Non-pigmented ciliary epithelial cell (primary cell): ENCODE measurements at places on chromosomes 11 and 22.

DNA sequence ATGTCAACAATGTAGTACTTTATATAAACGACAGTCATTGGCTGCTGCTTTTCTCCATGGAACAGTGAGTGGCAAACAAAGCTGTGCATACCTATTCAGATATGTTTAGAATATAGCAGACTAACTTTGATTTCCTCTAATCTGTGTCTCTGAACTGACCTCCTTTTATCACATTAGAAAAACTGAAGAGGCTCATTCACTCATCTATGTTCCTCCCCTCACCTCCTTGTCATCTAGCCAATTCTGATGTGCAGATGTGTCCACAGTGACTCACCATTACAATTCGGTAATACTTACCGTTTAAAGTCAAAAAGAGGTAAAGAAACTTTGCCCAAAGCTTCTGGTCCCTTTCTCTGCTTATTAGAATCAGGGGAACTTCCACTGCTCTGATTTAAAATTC is 51.5 kb upstream of the RPS13 start:
- DNase-seq = no peak

DNA sequence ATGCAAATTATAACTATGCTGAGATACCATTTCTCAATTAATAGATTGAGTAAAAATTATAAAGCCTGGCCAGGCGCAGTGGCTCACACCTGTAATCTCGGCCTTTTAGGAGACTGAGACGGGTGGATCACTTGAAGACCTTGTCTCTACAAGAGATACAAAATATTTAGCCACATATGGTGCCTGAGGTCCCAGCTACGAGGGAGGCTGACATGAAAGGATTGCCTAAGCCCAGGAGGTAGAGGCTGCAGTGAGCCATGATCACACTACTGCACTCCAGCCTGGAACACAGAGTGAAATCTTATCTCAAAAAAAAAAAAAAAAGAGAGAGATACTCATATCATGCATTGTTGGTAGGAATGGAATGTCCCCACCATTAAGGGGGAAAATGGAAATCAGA is 142.4 kb downstream of the RCN1 start:
- no peak for DNase-seq

DNA sequence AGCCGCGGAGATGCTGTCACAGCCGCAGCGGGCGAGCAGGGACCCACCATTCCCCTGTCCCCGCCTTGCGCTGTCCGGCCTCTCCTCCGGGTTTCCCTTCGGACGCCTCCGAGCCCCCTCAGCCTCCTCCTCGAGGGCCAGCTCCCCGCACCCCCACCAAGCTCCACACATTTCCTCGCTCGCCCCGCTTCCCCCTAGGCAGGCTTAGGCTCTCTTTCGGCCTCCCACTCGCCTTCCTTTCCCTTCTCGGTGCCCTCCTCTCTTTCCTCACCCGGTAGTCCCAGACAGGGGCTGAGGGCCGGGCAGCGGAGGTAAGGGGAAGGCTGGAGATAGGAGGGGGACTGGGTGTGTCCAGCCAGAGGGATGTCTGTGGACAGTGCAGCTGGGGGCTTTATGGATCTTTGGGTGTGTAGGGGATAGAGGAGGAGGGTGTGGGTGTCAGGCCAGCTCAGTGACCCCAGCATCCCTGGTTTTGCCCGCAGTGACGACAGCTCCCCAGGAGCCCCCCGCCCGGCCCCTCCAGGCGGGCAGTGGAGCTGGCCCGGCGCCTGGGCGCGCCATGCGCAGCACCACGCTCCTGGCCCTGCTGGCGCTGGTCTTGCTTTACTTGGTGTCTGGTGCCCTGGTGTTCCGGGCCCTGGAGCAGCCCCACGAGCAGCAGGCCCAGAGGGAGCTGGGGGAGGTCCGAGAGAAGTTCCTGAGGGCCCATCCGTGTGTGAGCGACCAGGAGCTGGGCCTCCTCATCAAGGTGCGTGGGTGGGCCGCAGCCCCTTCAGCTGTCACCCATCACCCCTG is 1.6 kb downstream of the KCNK4 start:
- no peak for DNase-seq

- DNase-seq = no peak
Measured at GRCh38 chr22:37633089-37633624, 6.3 kb upstream of the SH3BP1 start.

- no peak for DNase-seq
Measured at GRCh38 chr11:36487619-36488018, 22.5 kb downstream of the TRAF6 start.

- DNase-seq = no peak
Measured at GRCh38 chr11:91700854-91701253, 523.8 kb upstream of the FAT3 start.

DNA sequence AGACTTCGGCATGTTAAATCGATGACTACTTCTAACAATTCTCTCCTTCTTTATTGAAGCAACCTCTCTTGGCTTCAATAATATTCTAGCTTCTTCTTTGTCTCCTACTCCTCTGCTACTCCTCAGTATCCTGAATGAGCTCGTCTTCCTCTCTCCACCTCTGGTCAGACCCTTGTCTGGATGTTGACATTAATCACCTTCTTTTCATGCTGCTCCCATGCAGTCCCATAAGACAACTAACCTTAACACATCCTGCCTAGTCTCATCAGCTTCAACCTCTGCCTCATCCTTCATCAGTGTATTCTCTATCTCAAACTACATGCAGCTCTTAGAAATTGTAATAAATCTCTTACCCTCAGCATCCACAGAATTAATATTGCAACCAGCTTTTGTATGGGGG is 695.6 kb downstream of the CNTN5 start:
- no peak for DNase-seq

DNA sequence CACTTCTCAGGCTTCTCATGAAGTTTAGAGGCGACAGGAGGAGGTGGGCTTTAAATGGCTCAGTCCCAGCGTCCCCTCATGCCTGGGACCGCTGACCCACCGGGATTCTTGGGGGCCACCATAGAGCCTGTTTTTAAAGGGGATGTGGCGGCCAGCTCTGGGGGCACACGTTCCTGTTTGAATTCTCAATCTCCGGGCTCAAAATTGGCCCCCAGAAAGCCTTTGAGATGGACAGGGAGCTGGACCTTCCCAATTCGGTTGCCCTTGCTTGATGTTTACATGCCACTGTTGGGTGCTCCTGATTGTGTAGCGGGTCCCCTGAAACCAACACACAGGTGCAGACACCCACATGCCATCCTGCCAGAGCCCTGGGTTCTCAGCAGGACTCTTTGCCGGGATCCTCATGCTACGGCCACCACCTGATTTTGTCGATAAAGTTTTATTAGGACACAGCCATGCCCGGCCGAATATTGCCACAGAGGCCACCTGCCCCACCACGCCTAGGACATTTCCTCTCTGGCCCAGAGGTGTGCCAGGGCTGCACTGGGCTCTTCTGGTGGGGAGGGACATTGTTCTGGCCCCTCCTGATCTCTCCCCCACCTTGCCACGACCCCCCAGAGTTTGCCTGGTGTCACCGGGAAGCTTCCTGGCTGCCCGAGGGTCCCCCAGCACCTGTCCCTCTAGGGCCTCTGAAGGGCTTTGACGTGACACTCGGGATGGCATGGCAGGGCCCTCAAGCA is 71.6 kb downstream of the KCNQ1 start:
- DNase-seq = no peak

DNA sequence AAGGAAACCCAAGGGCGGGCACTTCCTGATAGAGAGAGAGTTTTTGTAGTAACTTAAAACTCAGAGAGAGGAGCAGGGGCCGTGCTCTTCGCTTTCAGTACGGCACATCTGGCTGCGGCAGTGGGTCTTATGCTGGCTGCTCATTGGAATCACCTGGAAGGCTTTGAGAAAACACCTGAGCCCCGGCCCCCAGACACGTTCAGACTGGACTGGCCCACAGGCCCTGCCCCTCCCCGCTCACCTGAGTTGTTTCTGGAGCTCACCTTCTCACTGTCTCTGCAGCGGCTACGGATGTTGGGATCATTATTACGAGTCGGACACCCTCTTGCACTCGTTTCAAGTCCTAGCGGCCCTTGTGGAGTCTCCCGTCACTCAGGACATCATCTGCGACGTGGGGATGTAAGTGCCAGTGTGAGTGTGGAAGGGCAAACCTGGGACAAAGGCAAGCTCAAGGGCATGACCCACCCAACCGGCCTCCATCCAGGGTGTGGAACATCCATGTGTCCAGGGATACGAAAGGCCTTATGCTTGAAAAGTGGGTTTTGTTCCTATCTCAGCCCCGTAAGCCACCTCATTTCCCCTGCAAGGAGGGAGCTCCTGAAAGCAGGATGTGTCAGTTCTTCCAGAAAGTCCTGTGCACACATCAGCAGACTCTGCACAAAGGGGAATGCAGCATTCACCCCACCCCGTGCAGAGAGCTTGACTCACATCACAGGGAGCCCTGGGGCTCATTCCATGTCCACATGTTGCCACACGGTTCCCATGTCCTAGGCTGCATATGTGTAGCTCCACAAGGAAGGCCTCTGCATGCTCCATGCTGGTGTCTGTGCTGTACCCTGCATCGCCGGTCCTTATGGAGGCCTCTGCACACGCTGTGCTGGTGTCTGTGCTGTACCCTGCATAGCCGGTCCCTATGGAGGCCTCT is 5.4 kb downstream of the NADSYN1 start:
- DNase-seq = no peak

GRCh38 chr11:113487622-113488021 is 12.4 kb upstream of the DRD2 start:
- DNase-seq = no peak

- DNase-seq = no peak
Measured at GRCh38 chr11:83031127-83031526, 40.6 kb downstream of the RAB30 start.

DNA sequence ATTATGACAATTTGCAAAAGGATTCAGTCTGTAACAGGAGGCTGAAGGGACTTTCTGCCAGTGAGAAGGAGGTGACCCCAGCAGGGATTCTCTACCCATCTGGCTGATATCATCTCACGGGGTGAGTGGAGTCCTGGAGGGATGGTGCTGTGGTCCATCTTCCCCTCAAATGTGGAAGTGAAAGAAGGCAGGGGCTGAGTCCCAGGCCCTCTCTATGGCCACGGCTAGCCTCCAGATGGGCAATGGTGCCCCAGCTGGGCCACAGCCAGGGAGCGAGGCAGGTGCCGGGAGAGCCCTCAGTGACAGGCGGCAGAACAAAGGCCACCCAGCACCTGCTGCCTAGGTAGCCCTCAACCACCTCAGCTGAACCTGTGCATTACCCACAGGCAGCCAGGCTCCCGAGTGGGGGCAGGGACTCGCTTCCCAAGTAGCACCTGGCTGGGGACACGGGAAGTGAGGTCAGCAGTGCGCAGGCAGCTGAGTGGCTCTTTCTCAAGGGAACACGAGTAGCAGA is 6.7 kb downstream of the NECTIN1 start:
- DNase-seq = no peak

- no peak for DNase-seq
Measured at GRCh38 chr11:131470216-131470925, 100.0 kb downstream of the NTM start.

DNA sequence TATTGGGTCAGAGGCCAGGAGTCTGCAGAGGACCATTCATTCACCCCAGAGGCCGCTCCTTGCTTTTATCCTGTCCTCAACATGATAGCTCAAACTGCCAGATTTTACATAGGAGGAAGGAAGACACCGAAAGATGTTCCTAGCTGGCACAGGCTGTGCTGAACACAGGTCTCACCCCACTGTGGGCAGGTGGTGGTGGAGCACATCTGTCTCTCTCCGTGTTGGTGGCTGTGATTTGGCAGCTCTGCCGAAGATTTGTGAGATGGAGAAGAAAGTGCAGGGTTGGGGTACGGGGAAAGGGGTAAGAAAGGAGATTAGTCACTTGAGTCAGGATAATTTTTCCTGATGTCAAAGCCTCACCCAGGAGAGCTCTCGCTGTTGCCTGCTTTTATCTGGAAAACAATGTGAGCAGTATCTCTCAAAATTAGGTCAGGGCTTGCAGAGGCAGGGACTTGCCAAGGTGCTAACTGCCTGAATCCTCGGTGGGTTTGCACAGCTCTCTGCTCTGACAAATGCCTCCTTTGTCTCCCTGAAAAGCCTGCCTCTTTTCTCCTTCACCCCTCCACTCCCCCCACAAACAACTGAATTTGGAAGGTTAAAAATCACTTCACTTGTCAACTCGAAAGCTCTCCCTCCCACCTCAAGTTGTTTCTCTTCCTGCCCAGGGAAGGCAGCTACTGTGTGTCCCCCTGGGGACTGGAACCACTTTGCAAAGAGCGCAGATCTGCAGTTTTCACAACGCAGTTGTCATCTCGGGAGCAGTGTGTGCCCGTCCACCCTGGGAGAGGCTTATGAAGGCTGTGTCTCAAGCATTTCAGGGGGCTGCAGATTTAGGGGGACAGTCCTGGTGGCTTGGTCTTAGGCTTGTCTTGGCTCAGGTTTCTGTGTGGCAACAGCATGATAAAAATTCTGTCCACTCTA is 299.7 kb downstream of the ST3GAL4 start:
- no peak for DNase-seq

- DNase-seq = no peak
Measured at GRCh38 chr11:15199693-15200092, 85.0 kb downstream of the INSC start.

- no peak for DNase-seq
Measured at GRCh38 chr11:74318241-74318932, 6.9 kb upstream of the P4HA3 start.

DNA sequence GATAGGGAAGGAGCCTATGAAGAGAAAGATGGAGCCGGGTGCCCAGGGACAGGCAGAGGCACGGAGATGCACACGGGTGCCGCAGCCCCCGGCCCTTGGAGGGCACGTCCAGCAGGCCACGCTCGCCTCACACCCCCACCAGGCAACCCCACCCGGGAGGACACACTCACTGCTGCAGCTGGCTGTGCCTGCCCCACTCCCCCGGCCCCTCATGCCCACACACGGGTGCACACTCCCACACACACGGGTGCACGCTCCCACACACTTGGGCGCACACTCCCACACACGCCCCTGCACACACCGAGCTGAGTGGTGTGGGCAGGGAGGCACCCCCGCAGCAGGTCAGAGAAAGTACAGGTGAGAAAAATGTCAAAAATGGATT is 1.1 kb downstream of the MOB2 start:
- no peak for DNase-seq

DNA sequence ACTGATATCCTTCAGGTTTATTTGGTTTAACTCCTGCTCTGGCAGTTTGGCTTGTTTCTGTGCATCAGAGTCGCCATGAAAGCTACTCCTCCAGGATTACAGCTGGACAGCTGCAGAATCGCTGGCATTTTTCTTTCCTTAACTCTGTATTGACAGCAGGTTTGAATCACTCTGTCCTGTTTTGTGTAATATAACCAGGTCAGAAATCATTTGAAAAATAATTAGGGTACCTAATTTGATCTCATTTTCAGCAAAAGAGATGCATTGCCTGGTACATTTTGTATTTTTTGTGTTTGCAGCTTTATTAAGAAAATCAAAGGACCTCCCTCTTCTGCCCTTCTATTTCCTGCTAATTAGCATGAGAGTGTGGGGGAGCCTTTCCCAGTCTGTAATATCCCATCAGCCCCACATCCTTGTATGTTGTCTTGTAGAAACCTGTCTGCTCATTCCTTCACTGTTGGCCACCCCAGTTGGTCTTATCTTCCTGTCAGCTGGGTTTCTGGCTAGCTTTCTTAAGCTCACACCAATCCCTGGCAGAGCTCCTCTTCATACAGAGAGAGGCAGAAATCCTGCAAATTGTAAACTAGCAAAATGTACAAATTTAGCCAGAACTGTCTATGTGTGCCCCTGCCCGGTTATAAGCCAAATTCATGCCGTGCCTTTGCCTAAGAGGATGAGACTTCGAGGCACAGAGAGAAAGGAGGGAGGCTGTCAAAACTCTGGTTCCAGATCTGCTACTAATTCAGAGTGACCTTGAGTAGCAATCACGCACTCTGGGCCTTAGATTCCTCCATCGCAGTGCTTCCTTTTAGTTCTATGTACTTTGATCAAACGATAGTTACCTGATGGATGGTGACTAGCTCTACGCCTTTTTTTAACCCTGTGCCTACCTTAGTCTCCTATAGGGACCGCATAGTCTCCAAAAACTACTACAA is 200.6 kb downstream of the NAV2 start:
- DNase-seq = no peak

- no peak for DNase-seq
Measured at GRCh38 chr22:37566329-37566837, 6.1 kb downstream of the CDC42EP1 start.
